ENCODE measurements at places on chromosomes 7 and 10.

DNA sequence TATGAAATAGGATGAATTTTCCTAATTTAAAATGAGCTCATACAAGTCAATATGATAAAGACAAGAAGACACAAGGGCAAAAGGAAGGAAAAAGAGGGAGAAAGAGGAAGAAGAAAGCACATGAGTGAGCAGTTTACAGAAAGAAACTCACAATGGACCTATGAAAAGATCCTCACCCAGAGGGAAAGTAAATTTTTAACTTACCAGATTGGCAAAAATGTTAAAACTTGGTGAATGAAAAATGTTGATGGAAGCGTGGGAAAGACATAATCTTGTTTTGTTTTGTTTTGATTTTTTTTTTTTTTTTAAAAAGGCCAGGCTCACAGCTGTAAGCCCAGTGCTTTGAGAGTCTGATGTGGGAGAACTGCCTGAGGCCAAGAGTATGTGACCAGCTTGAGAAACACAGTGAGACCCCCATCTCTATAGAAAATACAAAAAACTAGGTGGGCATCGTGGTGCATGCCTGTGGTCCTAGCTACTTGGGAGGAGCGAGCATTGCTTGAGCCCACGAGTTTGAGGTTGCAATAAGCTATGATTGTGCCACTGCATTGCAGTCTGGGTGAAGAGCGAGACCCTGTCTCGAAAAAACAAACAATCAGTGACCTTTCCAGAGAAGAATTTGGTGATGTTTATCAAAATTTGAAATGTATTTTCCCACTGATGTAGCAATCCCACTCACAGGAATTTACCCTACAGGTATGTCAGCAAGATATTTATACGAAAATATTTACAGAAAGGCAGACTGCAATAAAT, 152.9 kb upstream of the ASAH2 start:
- DNase-seq = no peak

DNA sequence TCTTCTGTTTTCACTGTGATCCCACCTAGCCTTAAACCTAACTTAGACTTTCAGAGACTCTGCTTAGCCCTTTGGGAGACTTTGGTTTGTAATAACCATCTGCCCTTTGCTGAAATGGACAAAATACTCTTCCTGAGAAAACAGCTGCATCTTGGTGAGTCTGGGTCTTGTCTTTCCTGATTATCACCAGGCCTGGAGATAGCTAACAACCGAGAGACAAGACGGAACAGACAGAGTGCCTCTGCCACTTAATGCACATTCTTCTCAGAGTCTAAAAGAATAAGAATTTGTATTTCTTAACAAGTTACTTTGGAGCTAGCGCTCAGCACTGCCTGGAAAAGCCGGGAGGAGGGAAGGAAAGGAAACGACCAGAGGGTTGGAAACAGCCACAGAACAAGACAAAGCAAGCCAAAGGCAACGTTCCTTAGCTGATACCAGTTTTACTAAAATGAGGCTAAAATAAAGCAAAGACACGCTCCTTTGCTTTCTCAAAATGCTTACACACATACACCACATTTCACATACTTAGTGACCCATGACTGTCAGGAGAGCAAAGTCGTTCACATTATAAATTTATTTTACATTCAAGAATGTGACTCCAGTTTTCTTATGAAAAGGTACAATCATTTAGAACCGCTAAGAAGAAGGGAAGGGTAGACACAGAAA, 70.3 kb upstream of the DGKI start:
- no peak for DNase-seq

DNA sequence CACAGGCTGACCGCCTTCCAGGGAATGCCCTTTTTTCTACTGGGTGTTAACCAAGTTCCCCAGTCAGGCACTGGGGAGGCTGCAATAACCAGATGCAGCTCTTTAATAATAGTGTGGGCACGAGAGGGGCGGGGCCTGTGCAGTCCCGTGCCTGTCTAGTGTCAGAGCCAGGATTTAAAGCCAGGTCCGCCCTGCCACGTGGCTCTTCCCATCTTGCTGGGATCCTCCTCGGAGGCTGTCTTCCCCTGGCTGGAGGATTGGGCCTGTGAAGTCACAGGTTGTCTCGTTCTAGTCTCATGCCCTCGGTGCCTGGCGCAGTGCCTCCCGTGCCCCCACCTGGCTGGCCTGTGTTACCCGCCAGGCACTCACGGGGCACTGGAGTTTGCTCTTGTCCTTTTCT, 25.2 kb downstream of the TMEM120A start:
- no peak for DNase-seq

DNA sequence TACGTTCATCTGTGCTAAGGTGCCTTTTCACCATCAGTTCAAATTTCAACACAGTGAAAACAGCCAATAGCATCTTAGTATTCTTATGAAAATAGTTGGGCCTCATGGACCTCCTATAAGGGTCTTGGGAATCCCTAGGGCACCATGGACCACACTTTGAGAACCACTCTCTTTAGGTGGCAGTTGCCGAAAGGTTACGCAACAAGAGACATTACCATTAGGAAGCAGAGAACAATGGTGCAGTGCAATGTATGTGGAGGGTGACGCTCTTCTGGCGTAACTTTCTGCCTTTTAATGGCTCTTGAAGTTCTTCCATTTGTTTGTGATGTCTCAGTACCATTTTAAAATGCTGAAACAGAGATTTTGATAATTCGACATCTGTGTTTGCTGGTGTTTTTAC, 131.1 kb downstream of the CNNM2 start:
- DNase-seq = no peak

GRCh38 chr10:44030132-44030531, 354.8 kb downstream of the CXCL12 start:
- DNase-seq = no peak

DNA sequence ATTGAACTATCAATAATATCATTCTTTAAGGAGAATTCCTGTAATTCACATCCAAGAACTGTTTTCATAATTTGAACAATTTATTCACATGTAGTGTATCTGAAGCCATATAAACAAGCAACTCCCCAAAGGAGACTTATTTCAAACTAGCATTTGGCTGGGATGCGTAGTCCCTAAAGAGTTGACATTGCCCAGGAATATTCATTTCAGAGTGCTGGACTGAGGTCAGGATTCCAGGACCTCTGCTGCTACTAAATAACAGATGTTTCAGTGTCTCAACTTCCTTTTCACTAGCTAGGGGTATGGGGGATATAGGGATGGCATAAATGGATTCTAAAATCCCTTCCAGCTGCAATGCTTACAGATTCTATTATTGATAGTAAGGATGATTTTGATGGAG, 177.0 kb downstream of the TSPAN12 start:
- DNase-seq = no peak

DNA sequence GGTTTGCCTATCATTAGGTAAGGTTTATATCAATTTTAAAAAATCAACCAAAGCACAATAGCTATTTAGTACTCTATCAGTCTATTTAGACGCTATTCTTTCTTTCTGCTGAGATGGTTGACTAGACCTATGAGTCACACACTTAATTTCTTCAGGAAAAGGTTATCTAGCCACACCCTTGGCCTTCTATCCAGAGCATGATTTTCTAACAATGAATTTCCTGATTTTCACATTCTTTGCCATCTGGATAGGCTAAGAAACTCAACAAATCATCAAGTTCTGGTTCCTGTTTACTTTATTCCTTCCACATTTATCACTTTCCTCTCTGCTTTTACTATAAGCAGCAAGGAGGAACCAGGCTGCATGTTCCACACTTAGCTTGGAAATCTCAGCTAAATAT, 8.1 kb downstream of the PRPS1L1 start:
- no peak for DNase-seq

GRCh38 chr7:141202535-141202934, 128.7 kb downstream of the TMEM178B start:
- no peak for DNase-seq

DNA sequence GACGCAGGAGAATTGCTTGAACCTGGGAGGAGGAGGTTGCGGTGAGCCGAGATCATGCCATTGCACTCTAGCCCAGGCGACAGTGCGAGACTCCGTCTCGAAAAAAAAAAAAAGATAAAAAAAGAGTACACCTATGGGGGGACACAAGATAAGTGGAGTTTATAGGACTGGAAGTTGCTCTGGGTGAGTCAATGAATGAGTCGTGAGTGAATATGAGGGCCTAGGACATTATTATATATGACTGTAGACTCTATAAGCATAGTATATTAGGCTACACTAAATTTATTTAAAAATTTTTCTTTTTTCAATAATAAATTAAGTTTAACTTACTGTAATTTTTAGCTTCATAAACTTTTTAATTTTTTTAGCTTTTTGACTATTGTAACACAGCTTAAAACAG, 19.4 kb upstream of the SGCE start:
- DNase-seq = no peak

DNA sequence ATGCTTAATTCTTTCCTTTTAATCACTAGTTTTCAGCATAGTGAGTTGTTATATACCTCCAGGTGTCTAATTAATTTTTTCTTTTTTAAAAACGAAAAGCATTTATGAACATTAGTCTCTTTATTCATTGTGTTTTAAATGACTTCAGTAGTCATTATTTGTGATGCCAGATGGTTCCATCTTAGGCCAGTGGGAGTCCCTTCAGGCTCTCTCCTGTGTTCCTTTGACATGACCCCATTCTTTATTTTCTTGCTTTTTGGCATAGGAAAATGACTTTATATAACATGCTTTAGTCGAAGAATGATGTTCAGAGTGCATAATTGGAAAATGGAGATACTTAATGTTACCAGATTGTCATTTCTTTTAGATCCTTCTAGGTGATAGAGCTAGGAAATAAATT, 24.4 kb downstream of the MKLN1 start:
- no peak for DNase-seq

GRCh38 chr10:71558991-71559390, 160.6 kb downstream of the C10orf105 start:
- no peak for DNase-seq

GRCh38 chr10:114389426-114389825, 14.9 kb downstream of the AFAP1L2 start:
- no peak for DNase-seq

- no peak for DNase-seq
These were observed 173.6 kb downstream of the RNF133 start for GRCh38 chr7:122525355-122525754.

- no peak for DNase-seq
These were observed 15.5 kb downstream of the TUBGCP2 start for GRCh38 chr10:133292919-133293809.

GRCh38 chr7:40654171-40654570, 519.4 kb downstream of the SUGCT start:
- DNase-seq = no peak

DNA sequence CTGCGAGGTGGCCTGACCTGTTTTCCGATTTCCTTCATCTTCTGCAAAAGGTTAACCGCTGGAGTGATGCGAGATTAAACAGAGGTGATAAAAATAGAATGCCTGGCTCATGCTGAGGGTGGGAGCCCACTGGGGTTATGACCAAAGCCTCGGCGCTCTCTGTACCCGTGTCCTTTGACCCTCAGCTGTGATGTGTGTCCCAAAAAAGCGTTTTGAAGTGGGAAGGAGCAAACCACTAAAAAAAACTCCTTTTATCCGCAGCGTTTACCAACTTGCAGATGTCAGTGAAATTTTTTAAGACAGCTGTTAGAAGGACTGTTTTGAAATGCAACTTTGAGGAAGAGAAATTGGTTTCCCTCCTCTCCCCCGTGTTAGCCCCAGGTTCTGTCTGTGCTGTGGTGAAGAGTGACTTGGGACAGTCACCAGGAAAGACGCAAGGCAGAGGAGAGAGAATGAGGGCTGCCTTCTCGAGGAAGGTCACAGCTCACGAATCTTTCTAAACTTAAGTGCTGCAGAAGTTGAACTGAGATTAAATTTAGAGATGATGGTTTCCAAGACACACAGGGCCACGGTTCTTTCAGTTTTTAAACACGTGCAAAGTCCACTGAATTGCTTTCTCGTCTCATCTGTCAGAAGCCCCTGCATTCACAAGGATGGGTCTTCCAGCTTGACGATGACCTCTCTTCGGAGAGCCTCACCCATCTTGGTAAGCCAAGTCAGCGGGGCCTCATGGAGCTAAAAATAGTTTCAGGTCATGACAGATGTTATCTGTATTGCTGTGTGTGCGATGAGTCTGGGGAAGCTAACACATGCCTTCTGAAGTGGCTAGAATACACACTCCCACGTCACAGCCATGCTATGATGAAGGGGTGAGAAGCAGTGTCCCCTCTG, 27.6 kb downstream of the AMZ1 start:
- DNase-seq = no peak

DNA sequence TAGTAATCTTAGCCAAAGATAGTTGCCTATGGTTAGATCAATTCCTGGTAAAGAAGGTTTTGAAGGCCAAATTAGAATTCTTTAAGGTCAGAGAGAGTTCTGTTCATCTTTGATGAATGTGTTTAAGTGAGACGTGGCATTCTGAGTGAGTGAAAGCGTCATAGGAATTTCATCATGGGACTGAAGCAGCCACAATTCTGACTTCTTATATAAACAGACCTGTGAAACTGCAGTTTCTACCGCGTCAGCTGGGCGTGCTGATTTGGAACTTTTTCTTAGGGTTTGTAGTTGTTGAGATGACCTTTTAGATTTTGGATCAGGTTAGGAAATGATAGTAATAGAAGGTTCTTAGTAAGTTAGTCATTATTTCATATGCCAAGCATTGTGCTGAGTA, 103.8 kb downstream of the CNNM2 start:
- DNase-seq = no peak

GRCh38 chr7:22589641-22590201, 89.7 kb upstream of the STEAP1B start:
- peak; percentile 46 for DNase-seq

- no peak for DNase-seq
These were observed 484.6 kb downstream of the RPS24 start for GRCh38 chr10:78518224-78518623.

DNA sequence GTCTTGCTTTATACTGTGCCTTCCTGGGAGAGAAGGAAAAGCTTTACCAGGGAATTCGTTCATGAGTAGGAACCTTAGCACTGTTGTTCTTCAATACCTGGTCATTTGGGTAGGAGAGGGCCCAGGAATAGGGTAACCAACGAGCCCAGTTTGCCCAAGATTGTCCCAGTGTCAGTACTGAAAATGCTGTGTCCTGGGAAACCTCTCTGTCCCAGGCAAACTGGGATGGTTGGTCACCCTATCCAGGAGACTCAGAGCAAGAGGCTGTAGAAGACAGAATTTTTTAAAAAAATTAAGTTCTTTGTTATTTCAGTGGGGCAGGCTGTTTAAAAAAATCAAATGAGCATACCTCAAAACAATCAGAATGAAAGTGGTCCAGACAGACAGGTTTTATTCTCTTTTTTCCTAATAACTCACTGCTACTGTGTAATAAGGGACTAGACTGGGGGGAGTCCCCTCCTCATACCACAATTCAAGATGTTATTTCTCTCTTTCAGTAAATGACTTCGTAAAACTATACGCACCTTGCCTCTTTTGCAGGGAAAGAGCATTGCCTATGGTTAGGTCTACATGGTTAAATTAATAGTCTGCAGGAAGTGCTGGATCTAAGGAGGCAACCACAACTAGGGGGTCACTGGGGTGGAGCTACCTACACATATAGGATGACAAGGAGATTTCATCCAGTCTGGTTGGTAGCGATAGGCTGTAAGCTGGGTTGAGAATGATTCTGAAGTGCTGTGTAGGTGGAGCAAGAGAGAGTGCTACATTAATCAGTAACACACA, 41.1 kb upstream of the FAM133B start:
- DNase-seq = no peak

GRCh38 chr10:130044067-130045061, 66.3 kb downstream of the C10orf143 start:
- DNase-seq = no peak
